ENCODE measurements at places on chromosomes 13 and 19.

GRCh38 chr19:46844067-46844489 is 6.6 kb downstream of the AP2S1 start:
- peaks cover 24% of the 10 kb centered on the region for H3K36me3 ChIP-seq
- H3K27ac ChIP-seq: no peak overlapping the region
- H3K4me1 ChIP-seq: peaks cover 3% of the 10 kb centered on the region
- H3K27me3 ChIP-seq: no peaks in the 10 kb centered on the region
- H3K4me3 ChIP-seq: no peak overlapping the region

DNA sequence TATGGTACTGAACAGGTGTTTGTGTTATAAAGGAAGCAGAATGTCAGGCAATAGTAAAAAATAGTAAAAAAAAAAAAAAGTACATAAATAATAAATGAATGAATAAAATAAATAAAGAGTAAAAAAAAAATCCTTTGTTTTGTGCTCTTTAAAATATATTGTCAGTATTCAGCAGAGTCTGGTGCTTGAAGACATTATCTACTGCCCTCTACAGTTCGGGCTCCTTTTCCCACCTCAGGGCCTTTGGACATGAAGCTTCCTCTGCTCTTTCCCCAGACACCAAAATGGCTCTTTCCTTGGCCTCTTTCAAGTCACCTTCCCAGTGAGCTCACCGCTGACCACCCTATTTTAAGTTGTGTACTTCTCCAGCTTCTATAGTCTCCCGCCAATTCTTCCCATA is 137.5 kb downstream of the TNFRSF19 start:
- H3K4me1 ChIP-seq: no peaks in the 10 kb centered on the region
- no peaks in the 10 kb centered on the region for H3K36me3 ChIP-seq
- H3K27me3 ChIP-seq: no peaks in the 10 kb centered on the region
- no peak for DNase-seq
- no peak overlapping the region for H3K4me3 ChIP-seq

GRCh38 chr13:33728271-33729037 is 89.5 kb upstream of the RFC3 start:
- no peaks in the 10 kb centered on the region for H3K27me3 ChIP-seq
- DNase-seq: no peak
- no peak overlapping the region for H3K4me3 ChIP-seq
- H3K4me1 ChIP-seq: peaks cover 4% of the 10 kb centered on the region
- H3K27ac ChIP-seq: no peak overlapping the region

DNA sequence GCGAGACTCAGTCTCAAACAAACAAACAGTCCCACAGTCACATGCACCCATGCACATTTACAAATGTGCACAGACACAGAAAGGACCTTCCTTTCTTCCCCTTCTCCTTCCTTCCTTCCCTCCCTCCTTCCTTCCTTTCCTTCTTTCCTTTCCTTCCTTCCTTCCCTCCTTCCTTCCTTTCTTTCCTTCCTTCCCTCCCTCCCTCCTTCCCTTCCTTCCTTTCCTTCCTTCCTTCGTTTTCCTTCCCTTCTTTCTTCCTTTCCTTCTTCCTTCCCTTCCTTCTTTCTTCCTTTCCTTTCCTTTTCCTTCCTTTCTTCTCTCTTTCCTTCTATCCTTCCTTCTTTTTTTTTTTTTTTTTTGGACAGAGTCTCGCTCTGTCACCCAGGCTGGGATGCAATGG is 16.2 kb upstream of the EBI3 start:
- no peak overlapping the region for H3K27ac ChIP-seq
- no peak for DNase-seq
- H3K4me3 ChIP-seq: no peak overlapping the region
- H3K4me1 ChIP-seq: peaks cover 9% of the 10 kb centered on the region
- no peaks in the 10 kb centered on the region for H3K36me3 ChIP-seq
- H3K27me3 ChIP-seq: no peaks in the 10 kb centered on the region

- no peak for DNase-seq
- H3K36me3 ChIP-seq: no peaks in the 10 kb centered on the region
- no peaks in the 10 kb centered on the region for H3K27me3 ChIP-seq
- H3K4me1 ChIP-seq: no peaks in the 10 kb centered on the region
- no peak overlapping the region for H3K4me3 ChIP-seq
Measured at GRCh38 chr13:94216476-94216875, 263.0 kb downstream of the DCT start.

DNA sequence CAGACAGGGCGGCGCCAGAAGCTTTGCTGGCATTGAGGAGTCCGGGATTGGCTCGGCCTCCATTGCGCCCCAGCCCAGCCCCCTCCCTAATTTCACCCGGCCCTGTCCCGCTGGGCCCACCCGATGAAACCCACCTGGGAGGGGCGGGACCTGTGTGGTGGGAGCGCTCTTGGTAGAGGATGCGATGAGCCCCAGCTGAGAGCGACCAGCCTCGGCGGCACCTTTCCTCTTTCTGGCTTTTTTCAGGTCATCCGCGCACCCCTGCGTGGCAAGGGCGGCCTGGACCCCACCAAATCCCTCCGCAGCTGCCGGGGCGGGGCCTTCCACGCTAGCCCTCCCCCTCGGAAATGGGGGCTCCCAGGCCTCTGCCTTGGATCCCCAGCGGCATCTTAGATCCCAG is at the start of gene ZGLP1:
TSS of gene ZGLP1 (minus strand) at position 393 of the 400 bp plus-strand sequence.
- H3K36me3 ChIP-seq: no peaks in the 10 kb centered on the region
- no peak within 1 kb of the TSS for H3K4me3 ChIP-seq
- no peaks in the 10 kb centered on the region for H3K27me3 ChIP-seq
- no peak for DNase-seq
- peaks cover 1% of the 10 kb centered on the region for H3K4me1 ChIP-seq

- H3K4me1 ChIP-seq: no peaks in the 10 kb centered on the region
- no peak overlapping the region for H3K27ac ChIP-seq
- no peaks in the 10 kb centered on the region for H3K36me3 ChIP-seq
- no peak for DNase-seq
Measured at GRCh38 chr13:100898431-100898830, 223.8 kb upstream of the TMTC4 start.

- H3K27me3 ChIP-seq: no peaks in the 10 kb centered on the region
- H3K27ac ChIP-seq: no peak overlapping the region
- H3K4me3 ChIP-seq: no peak overlapping the region
- H3K36me3 ChIP-seq: no peaks in the 10 kb centered on the region
- H3K4me1 ChIP-seq: no peaks in the 10 kb centered on the region
- DNase-seq: no peak
Measured at GRCh38 chr13:73261739-73262216, 203.0 kb downstream of the KLF5 start.

- peaks cover 15% of the 10 kb centered on the region for H3K4me1 ChIP-seq
- H3K27me3 ChIP-seq: no peaks in the 10 kb centered on the region
- H3K36me3 ChIP-seq: no peaks in the 10 kb centered on the region
- no peak for DNase-seq
Measured at GRCh38 chr13:21079221-21079620, 17.8 kb upstream of the LATS2 start.

DNA sequence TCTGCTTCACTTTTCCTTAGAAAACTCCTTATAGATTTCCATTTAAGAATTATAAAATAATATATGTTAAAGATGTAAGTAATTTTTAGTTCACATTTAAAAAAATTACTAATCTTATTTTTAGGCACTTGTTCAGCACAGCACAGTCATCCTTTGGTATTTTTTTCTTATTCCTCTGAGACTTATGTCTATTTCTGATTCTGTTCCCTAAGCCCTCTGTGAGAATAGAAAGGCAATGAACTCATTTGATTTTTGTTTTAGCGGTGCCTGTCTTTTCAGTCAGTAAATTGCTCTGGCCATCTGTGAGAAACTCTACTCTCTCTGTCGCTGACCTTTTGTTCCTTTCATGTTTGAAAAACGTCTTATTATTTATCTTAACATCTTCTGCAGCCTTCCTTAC is 168.1 kb downstream of the PCDH17 start:
- DNase-seq: no peak
- no peaks in the 10 kb centered on the region for H3K36me3 ChIP-seq
- no peak overlapping the region for H3K27ac ChIP-seq
- H3K4me3 ChIP-seq: no peak overlapping the region
- H3K4me1 ChIP-seq: no peaks in the 10 kb centered on the region

- no peaks in the 10 kb centered on the region for H3K27me3 ChIP-seq
- no peaks in the 10 kb centered on the region for H3K36me3 ChIP-seq
- H3K27ac ChIP-seq: no peak overlapping the region
- DNase-seq: peak; percentile 55
- H3K4me1 ChIP-seq: no peaks in the 10 kb centered on the region
Measured at GRCh38 chr19:52343548-52343947, 7.5 kb downstream of the ZNF610 start.

DNA sequence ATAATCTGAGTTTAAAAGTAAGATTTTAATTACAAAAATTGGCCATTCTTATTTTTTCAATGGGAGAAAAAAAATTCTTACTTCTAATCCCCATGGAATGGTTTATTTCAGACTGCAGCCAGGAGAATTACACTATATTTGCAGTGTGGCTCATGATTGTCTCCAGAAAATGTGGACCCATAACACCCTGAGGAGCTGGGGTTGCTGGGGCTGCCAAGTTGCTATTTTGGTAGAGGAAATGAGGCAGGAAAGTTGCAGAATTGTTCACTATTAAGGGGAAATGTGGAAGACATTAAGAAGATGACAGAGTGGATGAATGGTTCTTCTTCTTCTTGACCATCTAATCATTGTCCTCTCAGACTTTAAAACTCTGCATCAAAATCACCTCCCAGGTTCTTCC is 4.6 kb upstream of the SCEL start:
- no peaks in the 10 kb centered on the region for H3K4me1 ChIP-seq
- H3K27me3 ChIP-seq: no peaks in the 10 kb centered on the region
- no peak overlapping the region for H3K4me3 ChIP-seq
- no peaks in the 10 kb centered on the region for H3K36me3 ChIP-seq

- no peak for DNase-seq
- H3K36me3 ChIP-seq: no peaks in the 10 kb centered on the region
- H3K27me3 ChIP-seq: no peaks in the 10 kb centered on the region
- no peak overlapping the region for H3K27ac ChIP-seq
- H3K4me3 ChIP-seq: no peak overlapping the region
Measured at GRCh38 chr19:29266001-29266400, 53.0 kb upstream of the UQCRFS1 start.

- H3K36me3 ChIP-seq: no peaks in the 10 kb centered on the region
- DNase-seq: no peak
- H3K4me1 ChIP-seq: peaks cover 13% of the 10 kb centered on the region
- H3K27me3 ChIP-seq: no peaks in the 10 kb centered on the region
- no peak overlapping the region for H3K27ac ChIP-seq
Measured at GRCh38 chr19:46530636-46531035, 35.0 kb upstream of the PNMA8B start.

- peaks cover 82% of the 10 kb centered on the region for H3K4me1 ChIP-seq
- H3K36me3 ChIP-seq: no peaks in the 10 kb centered on the region
- no peak overlapping the region for H3K27ac ChIP-seq
- H3K27me3 ChIP-seq: no peaks in the 10 kb centered on the region
- H3K4me3 ChIP-seq: no peak overlapping the region
- no peak for DNase-seq
Measured at GRCh38 chr13:74098077-74098476, 36.1 kb downstream of the KLF12 start.

DNA sequence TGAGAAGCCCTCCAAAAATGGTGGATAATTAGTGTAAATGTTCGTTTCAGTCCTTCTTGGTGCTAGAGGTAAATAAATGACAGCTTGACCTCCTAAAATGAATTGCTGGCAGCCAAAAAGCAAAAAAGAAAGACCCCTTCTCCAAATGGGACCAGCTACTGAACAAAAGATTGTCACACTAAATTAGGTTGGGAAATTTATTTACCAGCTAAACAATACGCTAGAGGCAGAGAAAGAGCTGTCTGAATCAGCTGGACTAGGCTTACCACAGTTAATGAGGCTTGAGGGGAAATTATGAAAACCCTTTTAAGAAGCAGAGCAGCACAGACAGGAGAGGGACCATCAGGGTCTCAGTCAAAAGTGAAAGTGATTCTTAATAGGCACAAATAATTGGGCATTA is 498.9 kb downstream of the SUCLA2 start:
- no peak overlapping the region for H3K4me3 ChIP-seq
- H3K36me3 ChIP-seq: no peaks in the 10 kb centered on the region
- H3K27me3 ChIP-seq: no peaks in the 10 kb centered on the region
- H3K27ac ChIP-seq: no peak overlapping the region
- no peaks in the 10 kb centered on the region for H3K4me1 ChIP-seq
- no peak for DNase-seq

DNA sequence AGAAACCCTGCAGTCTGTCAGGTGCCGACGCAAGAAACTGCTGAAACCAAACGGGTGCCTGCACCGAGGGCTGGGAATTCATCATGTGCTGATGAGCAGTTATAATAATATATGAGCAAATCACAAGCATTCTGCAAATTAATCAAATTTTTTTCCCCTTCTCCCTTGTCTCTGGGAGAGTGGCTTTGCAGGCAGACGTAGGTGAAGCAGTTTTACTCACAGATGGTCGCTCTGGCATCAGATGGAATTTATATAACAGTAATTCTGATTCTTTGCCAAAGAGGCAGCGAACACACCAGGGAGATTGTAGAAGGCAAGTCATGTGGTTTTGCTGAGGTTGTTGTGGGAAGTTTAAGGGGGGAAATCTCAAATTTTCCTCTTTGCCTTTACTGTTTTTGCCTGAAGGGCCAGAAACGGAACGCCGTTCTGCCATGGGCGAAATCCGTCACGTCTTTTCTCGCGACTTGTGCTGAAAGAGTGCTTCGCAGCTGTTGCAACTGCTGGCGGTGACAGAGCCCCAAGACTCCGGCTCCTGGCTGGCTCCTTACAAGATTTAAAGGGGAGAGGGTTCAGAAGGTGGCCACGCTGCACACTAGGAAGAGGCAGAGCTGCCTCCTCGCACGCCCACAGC is 320.1 kb downstream of the ZNF536 start:
- no peaks in the 10 kb centered on the region for H3K36me3 ChIP-seq
- no peaks in the 10 kb centered on the region for H3K27me3 ChIP-seq
- H3K27ac ChIP-seq: no peak overlapping the region
- DNase-seq: no peak
- H3K4me1 ChIP-seq: peaks cover 11% of the 10 kb centered on the region
- no peak overlapping the region for H3K4me3 ChIP-seq

GRCh38 chr19:246551-246950 is 44.7 kb downstream of the PLPP2 start:
- no peaks in the 10 kb centered on the region for H3K4me1 ChIP-seq
- no peaks in the 10 kb centered on the region for H3K36me3 ChIP-seq
- DNase-seq: no peak
- H3K27ac ChIP-seq: no peak overlapping the region

- no peaks in the 10 kb centered on the region for H3K27me3 ChIP-seq
- H3K4me1 ChIP-seq: no peaks in the 10 kb centered on the region
- no peak overlapping the region for H3K4me3 ChIP-seq
Measured at GRCh38 chr19:17834350-17835181, 13.2 kb downstream of the JAK3 start.

DNA sequence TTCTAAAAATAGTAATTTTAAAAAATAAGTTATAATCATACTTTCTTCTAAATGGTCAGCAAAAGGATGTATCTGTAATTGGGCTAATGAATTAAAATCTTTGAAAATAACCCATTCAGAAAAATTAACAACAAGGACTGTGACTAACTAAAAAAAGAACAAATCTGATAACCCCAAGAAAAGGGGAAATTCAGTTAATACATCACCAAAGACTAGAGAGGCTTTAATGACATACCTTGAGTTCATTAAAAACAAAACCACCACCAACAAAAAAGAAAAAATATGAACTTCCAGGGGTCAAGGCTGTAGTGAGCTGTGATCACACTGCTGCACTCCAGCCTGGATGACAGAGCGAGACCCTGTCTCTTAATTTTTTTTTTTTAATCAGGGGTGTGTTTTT is 121.8 kb downstream of the TBC1D4 start:
- no peak for DNase-seq
- no peak overlapping the region for H3K27ac ChIP-seq
- no peaks in the 10 kb centered on the region for H3K27me3 ChIP-seq
- no peaks in the 10 kb centered on the region for H3K36me3 ChIP-seq
- H3K4me1 ChIP-seq: no peaks in the 10 kb centered on the region

- peaks cover 15% of the 10 kb centered on the region for H3K4me1 ChIP-seq
- no peak for DNase-seq
- peak overlapping the region; percentile 81 for H3K27ac ChIP-seq
Measured at GRCh38 chr19:8831832-8832131, 322 bp downstream of the ZNF558 start.

Measured in CD4-positive, alpha-beta memory T cell (primary cell).